ENCODE measurements at places on chromosomes 5 and 9.

- DNase-seq: no peak
Observed at GRCh38 chr5:142063878-142064331, 44.7 kb upstream of the NDFIP1 start.

- no peak for DNase-seq
Observed at GRCh38 chr9:107953556-107954125, 464.1 kb upstream of the KLF4 start.

DNA sequence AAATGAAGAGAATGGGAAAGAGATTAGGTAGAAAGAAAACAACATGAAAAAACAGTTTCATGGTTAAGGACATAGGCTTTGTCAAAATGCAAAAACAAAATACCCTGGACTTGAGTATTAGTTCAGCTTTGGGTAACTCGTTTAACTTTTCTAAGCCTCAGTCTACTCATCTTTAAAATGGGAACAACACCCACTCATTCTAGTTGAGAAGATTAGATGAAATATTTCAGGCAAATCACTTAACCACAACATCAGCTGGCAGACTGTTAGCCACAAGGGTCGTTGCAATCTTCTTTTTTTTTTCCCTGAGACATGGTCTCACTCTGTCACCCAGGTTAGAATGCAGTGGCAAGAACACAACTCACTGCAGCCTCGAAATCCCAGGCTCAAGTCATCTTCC is 185.6 kb downstream of the DCP2 start:
- DNase-seq: no peak

DNA sequence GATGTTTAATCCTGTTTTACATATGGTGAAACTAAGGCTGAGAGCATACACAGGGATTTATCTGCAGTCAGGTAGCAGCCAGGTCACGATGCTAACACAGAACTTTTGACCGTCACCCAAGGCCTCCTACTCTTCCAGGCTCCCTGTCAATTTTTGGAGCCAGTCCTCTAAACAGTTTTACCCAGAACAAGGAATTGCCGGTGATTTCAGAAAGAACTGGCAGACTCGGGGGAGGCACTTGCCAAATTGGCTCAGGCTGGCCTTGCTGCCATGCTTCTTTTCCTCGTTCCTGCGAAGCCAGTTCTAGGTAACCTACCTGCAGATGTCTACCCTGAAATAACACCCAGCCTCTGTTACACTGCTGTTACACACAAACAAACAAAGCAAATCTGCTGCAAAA is 21.2 kb downstream of the GRIA1 start:
- DNase-seq: no peak

DNA sequence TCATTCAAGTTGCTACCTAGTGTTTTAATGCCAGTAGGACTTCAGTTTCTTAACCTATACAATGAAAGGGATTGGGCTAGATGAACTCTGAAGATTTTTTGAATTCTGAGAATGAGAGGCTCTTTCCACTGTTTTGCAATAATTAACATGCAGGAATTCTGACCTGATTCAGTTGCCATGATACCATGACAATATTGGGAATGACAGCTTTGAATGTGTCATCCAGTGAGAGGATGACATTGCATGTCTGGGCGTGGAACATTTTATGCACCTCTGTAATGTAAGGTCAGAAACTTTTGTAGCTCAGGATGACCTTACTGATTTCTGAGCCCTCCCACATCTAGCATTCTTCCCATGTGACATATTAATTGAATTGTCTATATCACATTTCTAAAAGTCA is 30.6 kb upstream of the SPINK5 start:
- DNase-seq: no peak

DNA sequence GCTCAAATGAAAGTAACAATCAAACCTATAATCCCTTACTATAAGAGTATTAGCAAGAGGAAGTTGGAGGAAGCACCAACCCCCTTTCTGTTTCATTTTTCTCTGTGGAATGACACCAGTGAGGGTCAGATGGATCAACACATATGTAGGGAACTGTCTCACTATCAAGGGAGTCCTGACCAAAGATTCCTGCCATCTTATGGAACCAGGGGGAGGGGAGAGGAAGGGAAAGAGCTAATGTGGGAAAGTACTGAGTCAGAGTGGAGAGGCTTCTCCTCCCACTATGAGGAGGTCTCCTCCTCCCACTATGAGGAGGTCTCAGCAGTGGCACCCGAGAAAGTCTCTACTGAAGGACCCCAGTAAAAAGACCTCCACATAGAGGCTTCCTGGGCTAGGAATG is 73.3 kb upstream of the PCSK1 start:
- DNase-seq: no peak
